NCI-H1930 (cell line): ENCODE measurements at places on chromosomes 7 and 10.

GRCh38 chr10:77011874-77012811, 625.5 kb downstream of the KCNMA1 start:
- DNase-seq, result no peak

DNA sequence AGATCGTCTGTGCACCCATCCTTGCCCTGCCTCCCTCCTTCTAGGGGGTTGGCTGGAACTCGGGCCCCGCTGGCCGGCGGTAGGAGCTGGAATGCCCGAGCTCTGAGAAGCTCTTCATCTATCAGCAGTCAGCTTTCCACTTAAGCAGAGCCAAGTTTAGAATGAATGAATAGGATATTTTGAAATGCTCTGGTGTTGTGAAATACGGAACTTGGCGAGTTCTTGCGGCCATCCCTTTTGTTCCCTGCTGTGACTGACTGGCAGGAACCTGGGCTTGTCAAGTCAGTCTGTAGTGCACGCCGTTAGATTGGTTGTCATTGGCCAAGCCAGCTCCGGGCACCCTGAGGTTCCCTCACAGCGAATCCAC, 33.3 kb downstream of the FOXK1 start:
- DNase-seq, result no peak

GRCh38 chr10:42734536-42734935, 48.1 kb upstream of the BMS1 start:
- DNase-seq, result no peak

DNA sequence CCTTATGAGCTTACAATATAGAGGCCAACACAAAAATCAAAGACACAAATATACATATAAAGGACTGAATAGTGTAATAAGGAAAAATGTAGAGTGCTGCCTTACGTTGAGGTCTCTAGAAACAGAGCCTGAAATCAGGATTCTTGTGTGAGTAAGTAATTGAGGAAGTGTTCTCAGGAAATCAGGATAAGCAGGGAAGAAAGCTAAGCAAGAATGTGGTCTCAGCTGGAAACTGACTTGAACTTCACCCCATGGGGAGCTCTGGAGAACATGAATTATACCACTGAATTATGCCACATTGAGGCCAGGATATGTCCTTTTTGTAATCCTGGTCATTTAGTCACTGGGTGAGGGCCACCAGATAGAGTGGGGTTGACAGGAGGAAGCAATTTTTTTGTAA, 191.9 kb downstream of the ETV1 start:
- DNase-seq, result no peak
